ENCODE measurements at places on chromosomes 2 and 18.

DNA sequence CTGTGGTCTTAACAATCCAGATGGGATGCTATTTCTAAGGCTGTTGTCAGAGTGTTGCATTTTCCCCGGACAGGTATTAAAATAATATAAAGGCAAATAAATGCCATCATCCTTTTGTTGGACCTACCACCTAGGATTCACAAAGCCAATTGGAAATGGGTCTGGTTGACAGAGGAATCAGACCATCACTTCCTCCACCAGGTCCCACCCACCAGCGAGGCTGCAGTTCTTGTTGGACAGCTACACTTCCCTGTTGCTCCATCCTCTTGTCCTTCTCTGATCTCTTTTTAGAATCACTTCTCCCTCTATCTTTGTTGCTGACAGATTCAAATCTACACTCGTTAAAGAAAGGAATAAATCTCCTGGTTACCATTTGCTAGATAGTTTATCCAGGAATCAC, 1.1 kb downstream of the TMEM169 start:
- DNase-seq: no peak

GRCh38 chr2:86661333-86661732, 37.7 kb upstream of the RNF103 start:
- DNase-seq: no peak

DNA sequence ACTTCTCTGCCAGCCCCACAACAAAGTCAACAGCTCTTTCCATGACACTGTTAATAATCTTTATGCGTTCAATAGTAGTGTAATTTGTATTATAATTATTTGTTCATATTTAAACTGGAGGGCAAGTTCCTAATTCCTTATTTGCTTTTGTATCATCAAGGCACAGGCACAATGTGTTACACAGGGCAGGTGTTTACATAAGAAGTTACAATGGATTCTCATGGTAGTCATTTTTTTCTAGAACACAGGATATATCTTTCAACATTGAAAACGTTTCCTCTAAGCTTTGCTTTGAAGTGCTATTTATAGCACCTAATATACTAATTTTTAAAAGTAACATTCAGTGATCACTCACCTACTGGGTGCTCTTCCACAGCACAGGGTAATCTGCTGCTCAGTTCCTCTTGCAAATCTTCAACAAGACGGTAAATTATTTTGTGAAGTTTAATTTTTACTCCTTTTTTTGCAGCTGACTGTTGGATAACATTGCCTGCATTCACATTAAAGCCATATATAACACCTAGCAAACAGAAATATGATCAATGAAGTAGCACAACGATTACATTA, 7.3 kb downstream of the RPS27A start:
- DNase-seq: no peak

GRCh38 chr2:216292886-216293301, 79.4 kb downstream of the MARCHF4 start:
- DNase-seq: no peak

DNA sequence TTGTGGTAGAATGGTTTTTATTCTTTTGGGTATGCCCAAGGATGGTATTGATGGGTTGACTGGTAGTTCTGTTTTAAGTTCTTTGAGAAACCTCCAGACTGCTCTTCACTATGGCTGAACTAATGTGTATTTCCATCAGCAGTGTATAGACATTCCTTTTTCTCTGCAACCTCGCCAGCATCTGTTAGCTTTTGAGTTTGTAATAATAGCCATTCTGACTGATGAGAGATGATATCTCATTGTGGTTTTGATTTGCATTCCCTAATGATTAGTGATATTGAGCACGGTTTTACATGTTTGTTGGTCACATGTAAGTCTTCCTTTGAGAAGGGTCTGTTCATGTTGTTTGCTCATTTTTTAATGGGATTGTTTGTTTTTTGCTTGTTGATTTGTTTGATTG, 1348.7 kb upstream of the NXPH2 start:
- DNase-seq: no peak

GRCh38 chr18:48356151-48356745, 52.9 kb downstream of the ZBTB7C start:
- no peak for DNase-seq

DNA sequence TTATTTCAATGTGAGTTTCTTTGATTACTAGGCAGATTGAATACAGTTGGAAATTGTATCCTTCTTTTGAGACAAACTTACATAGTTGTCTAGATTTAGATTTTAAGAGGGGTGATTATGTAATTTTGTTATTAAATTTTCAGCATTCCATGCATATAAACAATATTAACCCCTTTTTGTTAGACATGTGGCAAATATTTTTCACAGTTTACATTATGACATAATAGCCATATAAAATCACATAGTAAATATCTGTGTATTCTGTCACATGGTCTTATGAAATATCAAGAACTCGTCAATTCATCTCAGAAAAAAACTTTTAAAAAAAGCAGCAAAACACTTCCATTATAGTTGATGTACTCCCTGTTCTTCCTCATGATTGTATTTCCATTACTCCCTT, 243.8 kb downstream of the CYP26B1 start:
- DNase-seq: no peak

DNA sequence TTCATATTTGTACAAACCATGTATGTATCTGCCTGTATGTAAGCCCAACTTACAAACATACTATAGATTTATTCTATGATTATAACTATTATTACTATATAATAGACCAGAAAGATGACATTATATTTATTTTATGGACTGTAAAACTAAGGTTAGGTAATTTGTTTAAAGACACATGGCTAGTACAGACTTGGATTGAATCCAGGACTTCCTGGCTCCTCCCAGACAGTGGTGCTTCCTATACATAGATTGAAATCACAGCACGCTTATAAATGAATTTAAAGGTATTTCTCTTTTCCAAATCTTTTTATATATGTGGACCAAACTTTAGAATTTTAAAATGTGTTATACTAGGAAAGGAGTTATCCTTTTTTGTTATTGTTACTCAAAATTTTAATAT, 151.6 kb upstream of the MYO3B start:
- DNase-seq: no peak

GRCh38 chr2:60214626-60214875, 338.9 kb downstream of the BCL11A start:
- DNase-seq: no peak

DNA sequence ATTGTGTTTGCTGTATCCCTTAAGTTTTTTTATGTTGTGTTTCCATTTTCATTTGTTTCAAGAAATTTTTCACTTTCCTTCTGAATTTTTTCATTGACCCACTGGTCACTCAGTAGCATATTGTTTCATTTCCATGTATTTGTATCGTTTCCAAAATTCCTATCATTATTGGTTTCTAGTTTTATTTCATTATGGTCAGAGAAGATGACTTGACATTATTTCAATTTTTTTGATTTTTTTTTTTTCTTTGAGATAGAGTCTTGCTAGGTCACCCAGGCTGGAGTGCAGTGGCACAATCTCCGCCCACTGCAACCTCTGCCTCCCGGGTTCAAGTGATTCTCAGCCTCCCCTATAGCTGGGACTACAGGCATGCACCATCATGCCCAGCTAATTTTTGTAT, 11.3 kb upstream of the CAB39 start:
- DNase-seq: no peak

GRCh38 chr2:159275111-159275510, 11.4 kb downstream of the WDSUB1 start:
- no peak for DNase-seq

DNA sequence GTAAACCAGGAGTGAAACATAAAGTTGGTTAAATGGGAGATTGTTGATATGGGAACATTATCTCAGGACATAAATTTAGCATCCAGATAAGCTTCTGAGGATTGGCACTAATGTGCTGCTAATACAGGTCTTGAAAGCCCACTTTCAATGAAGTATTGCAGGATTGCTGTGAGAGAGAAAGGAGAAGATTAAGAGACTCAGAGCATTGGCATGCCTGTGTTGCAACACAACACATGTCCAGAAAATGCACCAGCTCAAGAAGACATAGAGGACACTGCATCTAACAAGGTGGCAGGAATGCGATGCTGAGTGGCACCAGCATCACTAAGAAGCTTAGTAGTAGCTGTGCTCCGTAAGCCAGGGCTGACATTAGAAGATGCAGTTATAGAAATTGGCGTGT, 728.9 kb downstream of the SUCLG1 start:
- DNase-seq: no peak

- no peak for DNase-seq
These were observed 59.1 kb downstream of the CMPK2 start for GRCh38 chr2:6806604-6807003.

DNA sequence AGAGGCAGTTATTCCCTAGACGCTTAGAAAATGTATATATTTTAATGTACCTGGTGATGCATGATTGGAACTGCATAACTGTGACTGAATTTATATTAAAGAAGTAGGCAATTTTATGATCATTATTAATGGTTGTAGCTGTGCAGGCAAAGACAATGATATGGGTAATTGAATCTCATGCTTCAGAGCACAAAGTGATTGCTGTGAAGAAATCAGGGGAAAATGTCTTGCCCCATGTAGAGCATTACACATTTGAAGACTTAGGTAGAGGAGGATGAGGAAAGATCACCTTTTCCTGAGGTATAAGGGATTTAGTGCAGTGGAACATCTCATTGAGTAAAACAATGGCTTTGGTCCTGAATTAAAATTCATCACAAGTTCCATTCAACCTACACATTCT, 246.8 kb upstream of the DCC start:
- no peak for DNase-seq

DNA sequence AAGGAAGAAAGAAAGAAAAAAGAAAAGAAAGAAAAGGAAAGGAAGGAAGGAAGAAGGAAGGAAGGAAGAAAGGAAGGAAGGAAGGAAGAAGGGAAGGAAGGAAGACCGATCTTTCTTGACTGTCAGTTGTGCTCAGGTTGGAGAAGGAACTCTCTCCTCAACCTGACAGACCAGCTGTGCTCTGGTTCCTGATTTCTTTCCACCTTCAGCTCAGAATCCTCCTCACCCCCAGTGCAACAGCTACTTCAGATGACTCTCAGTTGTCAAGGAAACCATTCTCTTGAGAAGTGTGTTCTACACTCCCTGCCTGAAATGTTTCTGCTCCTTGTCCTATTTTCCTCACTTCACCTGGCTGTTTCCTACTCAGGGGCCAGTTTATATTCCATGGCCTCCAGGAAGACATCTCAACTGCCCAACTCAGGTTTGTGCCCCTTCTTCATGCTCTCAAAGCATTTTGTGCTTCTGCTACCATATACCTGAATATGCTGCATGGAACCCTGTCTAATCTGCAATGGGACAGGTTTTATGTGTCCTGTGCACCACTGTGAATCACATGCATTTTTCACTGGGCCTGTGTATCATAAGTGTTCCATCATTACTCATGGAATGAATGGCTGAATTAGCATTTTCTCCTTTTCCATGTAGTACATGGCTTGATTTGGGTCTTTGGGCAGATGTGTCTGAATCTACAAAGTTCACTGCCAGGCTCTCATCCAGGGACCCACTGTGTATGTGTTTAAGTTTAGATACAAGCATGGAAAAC, 32.8 kb upstream of the DOCK10 start:
- DNase-seq: no peak

DNA sequence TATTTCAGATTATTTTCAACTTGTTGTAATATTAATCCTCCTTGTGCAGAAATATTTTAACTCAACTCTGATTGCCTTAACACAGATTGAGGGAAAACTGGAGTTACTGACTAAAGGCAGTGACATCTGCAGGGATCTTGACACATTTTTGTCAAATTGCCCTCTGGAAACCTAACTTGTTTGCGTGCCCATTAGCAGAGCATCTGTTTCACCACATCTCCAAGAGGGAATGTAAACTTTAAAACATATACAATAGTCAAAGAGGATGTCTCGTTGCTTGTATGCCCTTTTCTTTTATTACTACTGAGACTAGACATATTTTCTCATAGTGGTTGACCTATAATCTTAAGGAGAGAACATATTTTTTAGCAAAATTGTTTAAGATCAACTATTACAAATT, 14.2 kb downstream of the INPP1 start:
- DNase-seq: no peak

- no peak for DNase-seq
These were observed 46.9 kb upstream of the UBXN4 start for GRCh38 chr2:135694711-135695110.

DNA sequence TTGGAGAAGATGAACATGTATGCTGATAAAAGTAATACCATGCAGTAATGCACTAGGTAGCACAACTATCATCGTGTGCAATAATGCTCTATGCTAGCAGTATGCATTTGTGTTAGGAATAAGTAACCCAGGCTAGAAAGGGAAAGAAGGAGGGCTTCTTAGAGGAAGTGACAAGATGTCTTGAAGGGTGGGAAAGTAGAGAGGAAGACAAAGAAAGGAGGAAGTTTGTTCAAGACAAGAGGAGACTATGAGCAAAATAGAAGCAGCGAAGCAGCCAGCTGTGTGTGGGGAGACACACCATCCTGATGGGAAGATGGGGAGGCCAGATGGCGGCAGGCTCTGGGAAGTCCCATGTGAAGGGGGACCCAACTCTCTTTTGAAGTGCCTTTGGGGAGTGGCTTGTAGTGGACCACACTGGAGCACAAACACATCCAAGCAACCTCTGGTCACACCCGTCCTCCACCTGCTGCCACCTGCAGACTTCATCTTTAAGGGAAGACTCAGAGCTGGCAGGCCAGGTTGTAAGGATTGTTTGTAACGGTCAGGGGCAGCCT, 39.9 kb upstream of the INHBB start:
- no peak for DNase-seq

DNA sequence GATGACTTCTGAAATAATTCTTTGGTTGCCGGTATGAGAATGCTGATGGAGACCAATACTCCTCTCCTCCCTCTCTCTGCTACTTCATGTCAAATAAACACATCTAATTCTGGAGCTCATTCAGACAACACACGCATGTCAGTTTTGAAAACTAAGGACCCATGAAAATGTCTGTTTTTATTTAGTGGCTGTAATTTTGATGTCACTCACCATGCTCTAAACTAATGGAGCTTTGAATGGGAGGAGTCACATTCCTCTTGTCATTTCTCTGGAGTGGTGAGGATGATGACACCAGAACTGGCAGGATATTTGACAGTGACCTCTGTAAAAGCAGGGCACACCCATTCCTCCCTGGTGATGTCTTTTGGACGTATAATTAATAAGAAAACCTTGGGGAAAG, 163.0 kb downstream of the PHLPP1 start:
- DNase-seq: no peak

DNA sequence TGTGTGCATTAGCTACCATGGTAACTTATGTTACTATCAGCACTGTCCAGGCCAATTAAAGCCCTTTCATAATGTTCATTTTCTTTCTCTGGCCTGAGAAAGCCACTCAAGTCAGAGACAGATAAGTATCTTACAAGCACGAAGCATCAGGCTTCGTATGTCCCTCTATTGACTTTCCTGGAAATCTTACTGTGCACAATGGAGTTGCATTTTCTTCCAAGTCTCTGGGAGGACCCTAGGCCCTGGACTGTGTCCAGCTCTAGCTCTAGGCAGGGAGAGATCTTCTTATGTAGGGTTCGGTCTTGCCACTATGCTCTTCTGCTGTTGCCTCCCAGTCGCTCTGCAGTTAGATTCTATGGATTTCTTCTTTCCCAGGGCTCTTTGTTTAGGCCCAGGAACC, 40.0 kb upstream of the ITGA6 start:
- no peak for DNase-seq

- no peak for DNase-seq
These were observed 69.1 kb upstream of the RBMS1 start for GRCh38 chr2:160562730-160563129.

GRCh38 chr2:136080114-136080513, 37.8 kb downstream of the CXCR4 start:
- DNase-seq: no peak

GRCh38 chr18:13559754-13560153, 166.6 kb downstream of the FAM210A start:
- no peak for DNase-seq

- no peak for DNase-seq
These were observed 474.1 kb downstream of the IRS1 start for GRCh38 chr2:226325526-226325925.

GRCh38 chr2:236525411-236525997, 44.1 kb upstream of the ACKR3 start:
- no peak for DNase-seq

Data from NCI-H1105 treated with DMSO at 0.1 percent for 48 hours (cell line).